ENCODE measurements at places on chromosomes 12 and 14.

DNA sequence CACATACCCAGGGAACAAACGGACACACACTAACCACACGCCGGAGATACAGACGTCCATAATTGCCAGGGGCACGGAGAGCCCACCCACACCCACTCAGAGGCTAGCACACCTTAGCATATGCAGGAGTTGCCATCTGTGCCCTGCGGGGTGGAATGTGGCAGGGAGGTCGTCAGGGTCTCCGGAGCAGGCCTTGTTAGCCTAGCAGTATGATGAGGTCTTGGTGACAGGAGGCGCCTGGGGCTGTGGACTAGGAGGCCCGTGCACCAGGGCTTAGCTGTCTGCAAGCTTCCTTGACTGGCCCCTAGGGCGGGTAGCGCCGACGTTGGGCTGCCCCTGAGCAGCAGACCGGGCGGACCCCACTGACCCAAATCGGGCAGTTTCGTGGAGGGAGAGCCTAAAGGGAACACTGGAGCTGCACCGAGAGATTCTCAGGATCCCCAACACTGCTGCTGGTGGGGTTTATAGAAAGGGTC, 10.0 kb downstream of the STAC3 start:
- DNase-seq: no peak

DNA sequence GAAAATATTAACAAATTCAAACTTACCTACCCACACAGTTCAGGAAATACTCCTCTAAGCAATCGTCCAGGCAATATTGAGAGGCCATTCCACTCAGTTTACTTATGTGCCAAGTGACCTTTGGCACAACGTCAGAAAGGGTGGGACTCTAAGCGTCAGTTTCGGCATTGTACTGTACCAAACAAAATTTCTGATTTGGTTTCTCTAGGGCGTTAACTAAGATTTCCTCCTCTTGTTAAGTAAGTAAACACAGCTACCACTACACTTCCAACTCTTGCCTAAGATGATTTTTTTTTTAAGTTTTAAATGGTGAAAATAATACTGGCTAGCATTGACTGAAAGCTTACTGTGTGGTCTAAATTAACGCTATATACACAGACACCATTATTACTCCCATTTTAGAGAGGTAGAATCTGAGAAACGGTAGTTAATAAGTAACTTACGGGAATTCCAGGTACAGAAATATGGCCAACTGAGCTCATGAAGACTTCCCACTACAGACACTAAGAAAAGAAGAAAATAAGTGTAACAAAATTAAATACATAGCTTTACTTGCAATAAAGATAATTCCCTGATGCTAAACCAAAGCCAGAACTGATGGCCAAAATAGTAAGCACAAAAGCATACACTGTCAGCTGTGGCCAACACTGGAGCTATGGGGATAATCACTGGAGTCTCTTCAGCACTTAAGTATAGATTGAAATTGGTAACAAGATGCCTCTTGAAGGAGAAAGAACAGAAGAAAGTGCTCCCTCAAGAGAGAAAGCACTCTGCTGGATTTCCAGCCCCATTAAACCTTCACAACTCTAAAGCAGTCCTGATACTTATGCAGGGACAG, 76.1 kb downstream of the EPS8 start:
- no peak for DNase-seq

- peak; percentile 8 for DNase-seq
Observed at GRCh38 chr12:56151672-56152131, 685 bp upstream of the MYL6B start.

- DNase-seq: no peak
Observed at GRCh38 chr12:110533607-110534006, 31.5 kb downstream of the RAD9B start.

DNA sequence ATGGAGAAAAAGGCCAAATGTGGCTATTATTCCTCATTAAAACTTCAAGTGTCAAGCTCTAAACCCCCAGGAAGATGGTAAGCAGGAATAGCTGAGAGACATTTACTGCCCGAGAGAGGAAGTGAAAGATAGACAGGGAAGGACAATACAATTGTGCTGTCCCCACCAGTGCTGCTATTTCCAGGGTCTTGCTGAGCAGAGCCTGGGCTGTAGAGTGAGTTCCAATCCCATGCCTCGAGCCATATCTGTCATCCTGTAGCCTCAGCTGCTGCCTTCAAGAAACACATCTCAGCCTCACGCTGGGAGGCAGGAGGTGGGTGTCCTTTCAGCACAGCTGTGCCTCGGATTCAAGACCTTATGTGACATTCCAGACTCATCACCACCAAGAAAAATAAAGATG, 114.0 kb downstream of the RPAP3 start:
- no peak for DNase-seq

DNA sequence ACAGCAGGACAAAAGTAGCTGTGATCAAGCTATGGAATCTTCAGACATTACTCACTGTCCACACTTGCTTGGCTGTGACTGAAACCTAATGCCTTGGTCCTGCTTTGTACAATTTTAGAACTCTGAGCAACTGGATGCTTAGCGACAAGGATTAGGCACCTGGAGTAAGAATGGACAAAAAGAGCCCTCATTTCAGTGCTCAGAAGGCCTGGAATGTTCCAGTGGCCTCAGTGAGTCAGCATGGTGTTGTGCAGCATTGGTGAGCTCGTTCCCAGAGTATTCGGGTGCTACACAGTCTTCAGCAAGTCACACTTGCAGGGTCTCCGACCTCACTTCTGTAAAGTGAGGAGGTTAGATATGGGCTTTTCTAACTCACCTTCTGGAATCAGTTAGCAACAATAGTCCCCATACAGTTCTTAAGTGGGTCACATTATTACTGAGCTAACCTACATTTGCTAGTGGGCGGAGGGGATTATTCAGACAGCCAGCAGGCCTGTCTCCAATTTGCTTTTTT, 108.0 kb upstream of the MDM1 start:
- DNase-seq: no peak

DNA sequence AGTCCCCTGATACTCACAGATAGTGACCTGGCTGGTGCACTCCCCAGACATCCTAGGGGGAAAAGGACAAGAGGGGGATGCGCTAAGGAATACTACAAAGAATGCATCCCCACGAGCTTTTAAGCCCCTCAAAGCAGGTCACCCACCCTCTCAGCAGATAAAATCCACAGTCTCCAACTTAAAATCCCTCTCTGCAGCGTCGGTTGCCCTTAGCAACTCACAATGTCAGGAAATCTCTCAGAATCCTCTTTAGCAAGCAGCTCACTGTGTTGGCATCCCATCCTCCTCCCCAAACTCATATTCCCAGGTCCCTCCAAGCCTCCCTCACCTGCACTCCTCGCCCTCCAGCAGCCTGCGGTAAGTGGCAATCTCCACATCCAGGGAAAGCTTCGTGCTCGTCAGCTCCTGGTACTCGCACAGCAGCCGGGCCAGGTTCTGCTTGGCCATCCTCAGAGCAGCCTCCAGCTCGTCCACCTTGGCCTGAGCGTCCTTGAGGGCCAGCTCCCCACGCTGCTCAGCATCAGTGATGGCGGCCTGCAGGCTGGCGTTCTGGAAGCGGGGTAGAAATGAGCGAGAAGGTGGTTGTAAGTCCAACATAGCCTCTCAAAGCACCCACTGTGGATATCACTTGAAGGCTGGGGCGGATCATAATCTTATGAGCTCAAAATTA, 5.5 kb upstream of the KRT79 start:
- DNase-seq: no peak

DNA sequence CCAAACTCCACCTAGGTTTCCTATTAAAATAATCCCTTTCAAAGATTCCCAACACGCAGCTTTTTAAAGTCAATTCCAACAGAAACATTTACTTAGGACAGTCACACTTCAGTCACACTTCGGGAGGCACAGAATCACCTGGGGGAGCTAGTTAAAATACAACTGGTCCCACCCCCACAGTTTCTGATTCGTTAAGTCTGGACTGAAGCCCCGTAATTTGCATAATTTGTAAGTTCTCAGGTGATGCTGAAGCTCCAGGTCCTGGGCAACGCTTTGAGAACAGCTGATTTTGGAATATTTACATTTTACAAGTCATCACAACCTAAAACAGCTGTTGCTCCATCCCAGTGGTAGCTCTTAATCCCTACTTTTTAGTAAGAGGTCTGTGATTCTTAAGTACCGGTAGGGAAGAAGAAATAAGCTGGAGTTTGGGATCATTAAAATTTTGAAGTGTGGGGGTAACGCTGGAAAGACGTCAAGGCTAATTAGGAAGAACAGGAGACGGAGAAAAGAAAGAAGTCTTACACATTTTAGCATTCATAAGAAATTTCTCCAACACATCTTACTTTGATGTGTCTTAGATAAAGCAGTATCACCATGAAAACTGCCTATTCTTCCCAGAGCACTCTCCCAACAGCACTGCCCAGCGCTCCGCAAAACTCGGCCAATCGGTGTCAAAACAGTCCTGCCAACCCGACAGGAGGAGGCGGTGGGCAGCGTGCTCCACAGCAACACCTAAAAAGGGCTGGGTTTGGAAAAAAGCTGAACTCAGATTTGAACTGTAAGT, 1.1 kb downstream of the IPO8 start:
- no peak for DNase-seq
